ENCODE measurements at places on chromosomes 3 and 15.

DNA sequence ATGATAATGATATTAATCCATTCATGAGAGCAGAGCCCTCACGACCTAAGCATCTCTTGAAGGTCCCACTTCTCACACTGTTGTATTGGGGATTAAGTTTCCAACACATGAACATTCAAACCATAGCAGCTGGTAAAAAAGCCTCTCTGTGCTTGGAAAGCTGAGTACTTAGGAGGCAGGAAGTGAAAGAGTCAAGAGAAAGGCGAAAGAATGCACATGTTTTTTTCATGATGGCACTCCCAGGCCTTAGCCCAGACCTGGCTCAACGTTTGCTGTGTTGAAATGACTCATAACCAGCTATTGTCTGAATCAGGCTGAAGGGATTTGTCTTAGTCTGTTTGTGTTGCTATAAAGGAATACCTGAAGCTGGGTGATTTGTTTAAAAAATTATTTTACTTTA is 84.4 kb upstream of the RGMA start:
- DNase-seq = no peak

GRCh38 chr3:33184863-33185262 is 33.7 kb downstream of the SUSD5 start:
- DNase-seq = no peak

- DNase-seq = no peak
These were observed 3.6 kb downstream of the BCL6 start for GRCh38 chr3:187741403-187742350.

GRCh38 chr3:12471241-12471640 is 13.0 kb upstream of the TSEN2 start:
- DNase-seq = no peak

DNA sequence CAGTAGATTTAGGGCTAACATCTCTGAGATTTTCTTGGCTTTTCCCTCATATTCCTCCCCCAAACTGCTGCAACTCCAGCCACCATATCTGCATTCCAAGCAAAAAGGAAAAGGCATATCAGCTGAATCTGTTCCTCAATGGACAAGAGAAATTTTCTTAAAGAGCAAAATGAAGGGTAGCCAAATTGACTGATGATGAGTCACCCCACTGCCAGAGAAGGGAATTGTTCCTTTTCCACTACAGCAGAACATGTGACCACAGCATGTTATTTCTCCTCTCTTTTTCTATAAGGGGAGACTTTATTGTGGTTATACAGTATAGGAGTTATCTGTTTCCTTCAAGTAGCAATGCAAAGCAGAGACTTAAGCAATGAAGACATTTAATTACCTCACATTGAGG is 172.5 kb downstream of the MTHFS start:
- no peak for DNase-seq

- no peak for DNase-seq
These were observed 284.9 kb upstream of the TBL1XR1 start for GRCh38 chr3:177482048-177482691.

DNA sequence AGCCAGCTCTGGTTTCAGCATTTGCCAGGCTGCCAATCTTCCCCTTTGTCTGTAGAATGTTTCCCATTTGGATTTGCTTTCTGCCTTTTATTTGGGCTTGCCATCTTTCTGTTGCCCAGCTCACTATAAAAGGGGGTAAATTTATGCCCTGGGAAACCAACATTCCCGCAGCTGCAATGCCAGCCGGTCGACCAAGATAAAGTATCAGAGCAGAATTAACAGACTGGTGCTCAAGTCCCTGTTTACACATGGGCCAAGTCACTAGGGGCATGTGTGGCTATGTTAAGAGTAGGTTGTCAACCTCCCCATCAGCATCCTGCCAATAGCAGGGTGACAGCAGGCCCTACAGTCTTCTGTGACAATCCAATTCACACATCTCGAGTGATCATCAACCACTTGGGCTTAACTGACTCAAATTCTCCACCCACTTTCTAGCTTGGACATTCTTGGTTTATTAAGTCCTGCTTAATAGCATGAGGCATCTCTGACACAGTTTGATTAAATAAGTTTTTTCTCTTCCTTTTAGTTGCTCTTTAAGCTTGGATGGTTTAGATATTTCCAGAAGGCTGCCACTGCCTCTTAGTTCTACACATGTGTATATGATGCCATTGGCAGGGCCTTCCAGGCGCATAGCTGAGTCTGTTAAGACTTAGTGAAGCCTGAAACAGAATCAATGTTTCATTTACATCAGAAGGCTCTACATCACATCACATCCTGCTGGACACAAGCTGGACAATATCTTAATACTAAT is 24.1 kb upstream of the VEPH1 start:
- no peak for DNase-seq

GRCh38 chr15:30870681-30871080 is 33.0 kb upstream of the FAN1 start:
- DNase-seq = no peak

- no peak for DNase-seq
These were observed 187.4 kb downstream of the GOLGA6L6 start for GRCh38 chr15:20353966-20354883.

DNA sequence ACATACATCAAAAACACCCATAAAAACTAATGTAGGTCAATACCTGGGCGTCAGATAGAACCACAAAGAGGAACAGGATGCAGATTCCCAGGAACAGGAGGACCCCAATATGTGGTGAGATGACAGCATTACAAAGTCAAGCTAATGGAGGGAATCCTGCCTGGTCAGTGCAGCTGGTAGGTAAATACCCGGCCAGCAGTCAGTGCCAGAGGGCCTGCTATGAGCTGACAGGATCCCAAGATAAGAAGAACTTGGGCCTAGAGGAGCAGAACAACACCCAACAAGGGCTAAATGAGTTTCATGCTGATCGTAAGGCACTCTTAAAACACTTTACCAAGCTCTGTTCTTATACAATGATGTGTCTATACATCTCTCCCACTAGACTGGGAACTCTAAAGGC is 61.2 kb upstream of the KCNMB2 start:
- DNase-seq = no peak

GRCh38 chr3:100656945-100657344 is 47.5 kb downstream of the ADGRG7 start:
- DNase-seq = no peak

DNA sequence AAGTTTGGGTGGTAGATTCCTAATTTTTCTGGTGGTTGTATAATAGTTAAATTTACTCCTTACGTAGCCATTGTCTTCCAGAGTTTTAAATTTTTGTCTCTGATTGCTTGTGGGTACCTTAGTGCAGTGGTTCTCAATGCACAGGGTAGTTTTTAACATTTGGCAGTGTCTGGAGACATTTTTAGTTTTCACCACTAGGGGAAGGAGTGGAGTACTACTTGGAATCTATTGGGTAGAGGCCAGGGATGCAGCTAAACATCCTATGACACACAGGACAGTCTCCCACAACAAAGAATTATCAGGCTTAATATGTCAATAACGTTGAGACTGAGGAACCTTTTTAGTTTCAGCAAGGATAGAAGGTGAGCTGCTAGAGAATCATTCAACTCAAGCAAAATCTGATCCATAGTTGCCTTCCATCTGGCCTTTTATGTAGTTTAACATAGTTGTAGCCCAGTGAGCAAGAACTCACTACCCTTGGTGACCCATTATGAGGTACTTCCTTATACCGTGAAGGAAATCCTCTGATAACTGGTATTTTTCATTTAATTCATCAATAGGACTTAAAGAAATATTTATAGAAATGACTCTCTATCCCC is 8.6 kb upstream of the STX19 start:
- DNase-seq = no peak

GRCh38 chr15:91200101-91200754 is 100.2 kb downstream of the SV2B start:
- DNase-seq = no peak

GRCh38 chr3:10504171-10505049 is 976 bp downstream of the ATP2B2 start:
- DNase-seq = no peak

DNA sequence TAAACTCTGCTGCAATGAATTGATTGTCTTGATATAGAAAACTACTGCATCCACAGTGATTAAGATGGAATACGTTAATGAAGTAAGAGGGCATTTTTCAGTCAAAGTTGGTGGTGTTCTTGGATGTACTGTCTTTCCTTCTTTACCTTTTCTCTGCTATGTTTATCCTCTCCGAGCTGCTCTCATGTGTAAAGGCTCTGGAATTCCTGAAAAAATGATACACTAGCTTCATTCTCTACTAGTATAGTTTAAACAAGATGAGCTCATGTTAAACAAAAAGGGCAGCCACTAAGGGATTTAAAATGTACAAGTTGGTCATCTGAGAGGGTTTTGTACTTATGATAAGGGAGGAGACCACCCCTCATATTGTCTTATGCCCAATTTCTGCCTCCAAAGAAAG is 504.6 kb upstream of the NECTIN3 start:
- DNase-seq = no peak

GRCh38 chr3:120093911-120094775 is at the start of gene GSK3B:
Gene GSK3B, minus strand, starts transcription at chr3:120094447. Its CDS starts 1,013 bp downstream, at chr3:120093434.
- peak; percentile 34 for DNase-seq

GRCh38 chr3:126375835-126376331 is 18.7 kb upstream of the KLF15 start:
- no peak for DNase-seq

GRCh38 chr3:12707449-12707848 is 43.5 kb upstream of the RAF1 start:
- DNase-seq = no peak

DNA sequence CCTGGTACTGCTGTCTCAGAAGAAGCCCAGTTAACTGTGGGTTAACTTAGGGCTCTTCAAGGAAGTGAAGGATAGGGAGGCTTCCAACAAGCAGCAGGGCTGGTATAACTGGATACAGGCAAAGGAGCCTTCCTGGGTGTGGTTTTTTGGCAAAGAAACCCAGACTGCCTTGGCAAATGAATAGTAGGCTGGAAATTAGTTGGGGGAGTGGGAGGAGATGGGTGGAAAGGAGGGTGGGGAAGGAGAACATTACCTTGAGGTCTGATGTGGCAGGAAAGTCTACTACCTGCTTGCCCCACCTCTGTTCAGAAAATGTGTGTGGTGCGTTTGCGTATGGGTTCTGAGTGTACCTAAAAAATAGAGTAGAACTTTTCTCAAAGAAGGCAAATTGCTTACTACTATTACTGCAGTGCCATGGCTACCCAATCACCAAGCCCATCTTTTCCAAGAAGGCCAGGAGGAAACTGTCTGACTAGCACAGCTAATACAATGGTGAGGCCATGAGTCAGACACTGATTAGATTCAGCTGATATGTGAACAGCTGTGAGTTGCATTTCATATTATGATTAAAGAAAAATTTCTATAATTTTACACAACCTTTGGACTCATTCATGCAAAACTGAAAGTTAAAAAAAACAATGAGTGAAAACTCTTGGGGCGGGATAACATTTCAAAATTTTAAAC is 55.2 kb downstream of the SPTSSB start:
- no peak for DNase-seq

GRCh38 chr15:88401996-88402656 is 65.1 kb downstream of the MRPL46 start:
- DNase-seq = no peak

- no peak for DNase-seq
These were observed 21.8 kb upstream of the KIF23 start for GRCh38 chr15:69392352-69392751.

DNA sequence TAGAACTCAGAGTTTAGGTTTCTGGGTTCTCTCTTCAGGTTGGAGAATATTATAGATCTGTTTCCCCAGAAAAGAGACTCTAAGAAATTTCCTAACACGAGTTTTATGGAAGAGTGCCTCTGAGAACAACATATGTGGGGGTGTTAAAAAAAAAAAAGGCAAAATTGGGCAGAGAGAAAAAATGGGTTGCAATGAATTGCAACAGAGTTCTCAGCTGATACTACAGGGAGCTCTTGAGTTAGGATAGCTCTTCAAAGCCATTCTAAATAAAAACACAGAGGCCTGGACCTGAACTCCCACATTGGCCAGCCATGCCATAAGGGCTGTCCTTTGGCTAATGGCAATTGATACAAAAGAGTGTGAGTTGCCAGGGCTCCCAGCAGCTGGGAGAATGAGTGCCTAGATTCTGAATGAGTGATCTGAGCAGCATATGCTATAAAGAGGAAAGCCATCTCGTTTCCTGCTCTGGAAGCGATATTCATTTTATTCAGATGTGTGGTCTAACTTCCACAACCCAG is 20.1 kb upstream of the UBE2E2 start:
- DNase-seq = no peak

GRCh38 chr3:117439812-117440211 is 730.2 kb downstream of the TUSC7 start:
- no peak for DNase-seq
